Stimulated activated CD4-positive, alpha-beta T cell treated with anti-CD3 and anti-CD28 coated beads, TNF-alpha, amount 100 ng/mL, for 1 hour (primary cell): ENCODE measurements at places on chromosomes 11 and 22.

DNA sequence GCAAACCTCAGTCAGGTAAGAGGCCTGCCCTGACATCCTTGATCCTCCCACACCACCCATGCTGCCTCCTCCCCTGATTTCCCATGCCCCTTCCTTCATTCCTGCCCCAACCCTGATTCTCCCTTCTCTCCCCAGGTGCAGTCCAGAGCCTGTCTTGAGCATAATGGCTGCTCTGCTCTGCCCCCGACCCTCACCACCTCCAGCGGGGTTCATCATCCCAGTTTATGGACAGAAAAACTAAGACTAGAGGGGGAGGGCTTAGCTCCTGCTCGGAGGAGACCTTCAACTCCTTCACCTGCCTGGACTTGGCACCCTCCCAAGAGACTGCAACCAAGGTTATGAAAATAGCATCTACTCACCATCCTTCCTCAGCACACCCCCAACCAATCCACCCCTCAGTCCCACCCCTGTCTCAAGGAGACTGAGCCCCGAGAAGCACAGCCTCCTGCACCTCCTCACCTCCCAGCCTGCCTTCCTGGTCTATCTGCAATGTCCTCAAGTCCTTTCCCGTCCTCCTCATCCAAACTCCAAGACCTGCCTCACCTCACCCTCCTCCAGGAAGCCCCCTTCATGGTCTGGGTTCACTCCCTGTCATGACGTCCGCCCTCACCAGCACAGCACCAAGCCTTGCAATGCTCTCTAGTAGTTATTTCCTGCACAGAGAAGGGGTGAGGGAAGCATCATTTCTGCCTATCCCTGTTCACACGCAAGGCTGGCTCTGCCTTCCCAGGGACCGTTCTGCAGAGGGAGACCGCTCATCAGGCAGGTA is 103.1 kb downstream of the PDE2A start:
- DNase-seq: no peak

GRCh38 chr11:6539748-6540268 is 42.7 kb downstream of the DNHD1 start:
- DNase-seq: no peak

GRCh38 chr11:127461241-127462064 is 460.9 kb upstream of the KIRREL3 start:
- DNase-seq: no peak

- no peak for DNase-seq
Observed at GRCh38 chr22:44627521-44628139, 74.4 kb upstream of the PRR5 start.

- DNase-seq: no peak
Observed at GRCh38 chr11:8830641-8831040, 80.3 kb upstream of the AKIP1 start.

GRCh38 chr11:73972187-73972586 is 10.5 kb downstream of the UCP2 start:
- DNase-seq: no peak

DNA sequence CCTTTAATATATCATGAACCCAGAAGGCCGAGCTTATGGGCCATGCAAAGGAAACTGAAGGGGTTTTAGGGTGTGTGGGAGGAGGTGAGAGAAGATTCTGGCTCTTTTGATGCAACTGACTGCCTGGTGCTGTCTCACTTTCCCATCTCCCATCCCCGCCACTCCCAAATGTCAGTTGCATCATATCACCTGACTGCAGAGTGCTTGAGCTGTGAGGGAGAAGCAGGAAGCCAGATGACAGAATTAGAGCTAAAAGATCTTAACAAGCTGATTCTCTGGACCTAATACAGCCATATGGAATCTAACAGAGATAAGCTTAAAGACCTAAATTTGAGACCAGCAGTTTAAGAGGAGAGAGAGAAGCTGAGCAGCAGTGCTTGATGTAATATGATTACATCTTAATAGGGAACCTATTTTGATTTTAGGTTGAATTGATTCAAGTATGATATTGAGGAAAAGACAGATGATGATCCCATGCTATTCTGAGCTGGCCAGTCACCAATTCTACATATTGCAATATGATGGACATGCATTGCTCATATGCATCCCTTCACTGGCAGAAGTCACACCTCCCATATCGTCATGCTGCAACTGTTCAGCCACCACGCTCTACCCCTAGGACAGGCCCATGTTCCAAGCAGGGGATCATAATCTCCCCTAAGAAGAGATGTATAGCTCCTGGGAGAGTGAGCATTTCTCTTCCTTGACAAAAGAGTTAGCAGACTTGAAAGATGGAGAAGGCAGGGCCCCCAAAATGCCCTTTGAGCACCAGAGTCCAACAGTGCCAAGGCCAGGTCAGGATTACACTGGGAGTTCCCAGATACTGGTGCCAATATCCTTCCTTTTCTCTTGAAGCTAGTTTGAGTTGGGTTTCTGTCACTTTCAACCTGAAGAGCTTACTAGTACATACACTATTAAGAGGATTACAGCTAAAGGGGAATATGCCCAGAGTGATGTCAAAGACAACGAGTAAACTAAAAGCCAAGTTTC is 44.9 kb downstream of the PLEKHA7 start:
- no peak for DNase-seq

GRCh38 chr11:69711822-69712801 is 8.3 kb upstream of the FGF19 start:
- DNase-seq: no peak

- no peak for DNase-seq
Observed at GRCh38 chr11:9626496-9627394, 37.1 kb upstream of the SWAP70 start.

- no peak for DNase-seq
Observed at GRCh38 chr11:30009060-30009459, 7.8 kb downstream of the KCNA4 start.
